Cortex of kidney (tissue), 1 donor: ENCODE measurements at places on chromosomes 2 and 18.

DNA sequence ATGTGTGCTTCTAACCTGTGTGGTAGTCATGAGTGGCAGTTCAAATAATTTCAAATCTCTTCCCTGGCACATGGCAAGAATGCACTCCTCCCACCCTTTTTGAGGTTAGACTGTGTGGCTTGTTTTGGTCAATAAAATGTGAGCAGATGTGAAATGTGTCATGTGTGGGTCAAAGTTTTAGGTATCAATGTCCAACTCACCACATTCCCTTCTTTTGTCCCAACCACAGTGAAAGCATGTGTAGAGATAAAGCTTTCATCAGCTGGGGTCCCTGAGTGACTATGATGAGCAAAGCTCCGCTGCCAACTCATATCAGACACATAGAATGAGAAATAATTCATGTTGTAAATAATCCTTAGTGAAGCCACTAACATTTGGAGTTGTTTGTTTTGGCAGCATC, 118.2 kb downstream of the PAX3 start:
- DNase-seq = no peak

GRCh38 chr2:162720559-162721271, 117.9 kb downstream of the KCNH7 start:
- no peak for DNase-seq

GRCh38 chr2:26268213-26268612, 23.5 kb downstream of the HADHB start:
- DNase-seq = no peak

GRCh38 chr18:22300665-22301636, 116.8 kb downstream of the CTAGE1 start:
- DNase-seq = no peak

DNA sequence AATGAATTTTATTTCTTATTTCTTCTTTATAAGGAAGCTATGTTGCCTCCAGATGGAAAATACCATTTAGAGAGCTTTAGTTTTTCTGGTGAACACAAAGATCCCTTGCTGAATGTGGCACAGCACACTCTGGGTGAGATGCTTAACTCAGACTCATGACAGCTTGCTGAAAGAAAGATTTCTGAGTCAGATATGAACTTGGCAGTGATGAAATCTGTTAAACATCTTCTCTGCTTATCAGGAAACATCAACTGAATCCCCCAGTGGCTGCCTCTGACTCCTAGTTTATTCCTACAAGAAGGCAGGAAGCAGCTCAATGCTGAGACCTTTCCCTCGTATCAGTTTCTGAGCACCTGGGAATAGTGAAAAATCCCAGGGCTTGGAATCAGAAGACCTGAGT, 162.8 kb downstream of the OSR1 start:
- DNase-seq = no peak

- no peak for DNase-seq
Observed at GRCh38 chr18:62566199-62566598, 43.4 kb downstream of the ZCCHC2 start.

GRCh38 chr18:76453932-76454331, 41.1 kb downstream of the ZNF516 start:
- DNase-seq = no peak

GRCh38 chr18:76932026-76932819, 109.9 kb downstream of the ZNF236 start:
- no peak for DNase-seq

GRCh38 chr2:204065566-204065965, 129.0 kb downstream of the ICOS start:
- DNase-seq = no peak

DNA sequence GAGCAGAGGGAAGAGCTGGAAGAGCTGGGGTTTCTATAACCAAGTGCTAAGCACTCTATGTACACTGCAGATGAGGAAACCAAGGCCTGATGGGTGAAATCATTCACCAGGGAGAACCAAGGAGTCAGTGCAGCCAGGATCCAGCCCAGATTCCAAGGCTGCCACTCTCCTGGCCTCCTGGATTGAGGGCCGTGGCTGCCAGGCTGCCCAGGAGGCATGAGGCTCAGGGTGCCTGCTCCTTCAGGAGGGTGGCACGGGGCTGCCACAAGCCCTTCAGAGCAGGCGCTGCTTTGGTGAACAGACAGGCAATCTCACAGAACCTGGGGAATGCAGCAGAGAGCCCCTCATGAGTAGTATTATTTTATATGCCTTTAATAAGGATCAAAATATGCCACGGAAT, 293.7 kb upstream of the HDAC4 start:
- no peak for DNase-seq

GRCh38 chr18:75304678-75305557, 94.3 kb downstream of the TSHZ1 start:
- DNase-seq = no peak

GRCh38 chr2:45780541-45781463, 129.3 kb downstream of the PRKCE start:
- DNase-seq = no peak

GRCh38 chr2:240962300-240963064, 35.9 kb upstream of the SNED1 start:
- DNase-seq = no peak

GRCh38 chr18:45166836-45167551, 448.3 kb upstream of the SLC14A2 start:
- no peak for DNase-seq
